Kasumi-1 (cell line): ENCODE measurements at places on chromosomes 5 and 9.

- DNase-seq = no peak
Measured at GRCh38 chr5:67154556-67155206, 41.9 kb downstream of the CD180 start.

- DNase-seq = no peak
Measured at GRCh38 chr5:132485641-132486317, 4.8 kb downstream of the IRF1 start.

GRCh38 chr5:36200513-36200912 lies 41.2 kb downstream of the NADK2 start:
- no peak for DNase-seq

DNA sequence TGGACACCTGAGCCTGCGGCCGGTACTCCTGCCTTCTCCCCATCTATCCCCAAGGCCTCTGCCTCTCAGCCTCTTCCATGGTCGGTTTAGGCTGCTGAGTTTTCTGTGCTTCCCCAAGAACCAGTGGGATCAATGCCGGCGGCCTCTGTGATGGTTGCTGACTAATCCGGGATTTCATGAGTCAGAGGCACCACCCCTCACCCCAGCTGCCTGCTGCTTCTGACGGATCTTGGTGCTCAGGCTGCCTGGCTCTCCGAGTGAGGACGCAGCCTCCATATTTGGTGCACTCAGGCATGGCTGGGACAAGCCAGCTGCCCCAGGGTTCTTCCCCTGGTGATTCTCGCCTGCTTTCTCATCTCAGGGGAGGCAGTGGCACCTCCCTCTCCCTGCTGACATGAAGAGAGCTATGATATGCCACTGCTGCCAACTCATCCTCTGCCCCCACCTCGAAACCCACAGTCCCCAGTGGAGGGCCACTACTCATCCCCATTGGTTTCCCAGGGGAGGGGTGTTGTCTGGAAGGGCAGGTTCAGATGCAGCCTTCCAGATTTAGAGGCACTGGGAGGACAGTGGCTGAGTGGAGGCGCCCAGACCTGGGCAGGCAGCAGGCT lies 3.3 kb upstream of the MAN1B1 start:
- DNase-seq = no peak

DNA sequence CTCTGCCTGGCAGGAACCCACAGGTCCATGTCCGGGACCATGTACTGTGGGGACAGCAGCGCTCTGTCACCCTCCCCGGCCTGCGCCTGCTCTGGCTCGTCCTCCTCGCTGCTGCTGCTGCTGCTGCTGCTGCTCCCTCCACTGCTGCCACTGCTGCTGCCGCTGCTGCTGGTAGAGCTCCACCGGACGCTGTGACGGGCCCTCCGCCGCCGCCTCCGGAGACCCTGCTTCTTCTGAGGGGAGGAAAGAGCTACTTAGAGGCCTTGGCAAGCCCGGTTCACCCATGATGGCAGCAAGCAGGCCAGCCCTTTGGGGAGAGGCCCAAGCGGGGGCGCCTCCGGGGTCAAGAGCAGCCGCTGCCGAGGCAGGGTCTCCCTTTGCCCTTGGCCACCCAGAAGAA lies 10.0 kb upstream of the CARD9 start:
- no peak for DNase-seq

GRCh38 chr9:102922526-102922925 lies 72.6 kb upstream of the CYLC2 start:
- no peak for DNase-seq

GRCh38 chr9:133090752-133091385 lies 29.1 kb downstream of the CEL start:
- DNase-seq = no peak

- DNase-seq = no peak
Measured at GRCh38 chr9:125509476-125509875, 197.5 kb downstream of the MAPKAP1 start.

DNA sequence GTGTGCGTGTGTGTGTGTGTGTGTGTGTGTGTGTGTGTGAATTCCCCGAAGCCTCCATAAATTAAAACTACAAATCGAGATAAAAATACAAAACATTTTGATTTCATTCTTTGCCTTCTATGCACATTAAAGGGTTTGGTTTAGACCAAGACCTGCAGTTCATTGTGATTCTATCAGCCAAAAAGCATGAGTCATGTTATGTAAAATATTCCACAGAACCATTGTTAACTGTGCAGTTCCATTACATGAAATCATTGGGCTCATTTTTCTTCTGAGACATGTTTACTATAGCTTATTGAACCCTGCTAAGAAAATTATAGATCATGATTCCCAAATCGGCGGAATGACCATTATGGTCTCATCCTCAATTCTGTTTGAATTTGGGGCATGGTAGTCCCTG lies 11.7 kb downstream of the CAVIN4 start:
- DNase-seq = no peak

DNA sequence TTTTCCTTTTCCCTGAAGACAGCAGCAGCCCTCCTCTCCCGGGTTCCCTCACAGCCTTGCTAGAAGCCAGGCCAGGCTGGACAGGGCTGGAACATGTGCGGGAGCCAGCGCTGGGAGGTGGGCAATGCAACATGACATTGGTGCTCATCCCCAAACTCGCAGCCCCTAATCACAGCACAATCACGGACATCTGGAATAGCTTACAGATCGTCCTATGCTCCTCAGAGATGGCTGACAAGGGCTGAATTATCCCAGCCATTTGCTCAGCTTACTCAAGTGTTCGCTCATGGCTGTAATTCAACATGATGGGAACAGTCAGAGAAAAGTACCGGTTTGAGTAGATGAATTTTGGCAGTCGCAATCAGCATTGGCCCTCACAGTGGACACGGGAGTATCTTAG lies 49.8 kb downstream of the FSTL4 start:
- no peak for DNase-seq

DNA sequence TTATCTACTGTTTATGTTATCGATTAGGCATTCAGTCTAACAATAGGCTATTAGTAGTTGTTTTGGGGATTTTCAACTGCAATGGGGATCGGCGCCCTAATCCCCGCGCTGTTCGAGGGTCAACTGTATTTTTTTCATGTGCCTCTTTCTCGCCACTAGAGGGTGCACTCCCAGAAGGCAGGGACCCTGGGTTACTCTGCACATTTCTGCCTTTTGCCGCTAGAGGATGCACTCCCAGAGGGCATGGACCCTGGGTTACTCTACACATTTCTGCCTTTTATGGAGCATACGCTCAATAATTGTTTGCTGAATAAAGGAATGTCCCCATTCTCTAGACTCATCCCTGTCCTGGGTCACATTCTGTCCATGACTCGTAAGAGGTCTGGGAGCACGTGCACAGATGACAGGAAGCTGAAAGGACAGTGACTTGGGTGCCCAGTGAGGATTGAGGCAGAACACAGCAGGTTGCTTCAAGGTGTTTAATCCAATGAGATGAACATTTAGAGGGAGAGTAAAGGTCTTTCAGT lies 27.9 kb upstream of the RECK start:
- DNase-seq = peak; percentile 72

DNA sequence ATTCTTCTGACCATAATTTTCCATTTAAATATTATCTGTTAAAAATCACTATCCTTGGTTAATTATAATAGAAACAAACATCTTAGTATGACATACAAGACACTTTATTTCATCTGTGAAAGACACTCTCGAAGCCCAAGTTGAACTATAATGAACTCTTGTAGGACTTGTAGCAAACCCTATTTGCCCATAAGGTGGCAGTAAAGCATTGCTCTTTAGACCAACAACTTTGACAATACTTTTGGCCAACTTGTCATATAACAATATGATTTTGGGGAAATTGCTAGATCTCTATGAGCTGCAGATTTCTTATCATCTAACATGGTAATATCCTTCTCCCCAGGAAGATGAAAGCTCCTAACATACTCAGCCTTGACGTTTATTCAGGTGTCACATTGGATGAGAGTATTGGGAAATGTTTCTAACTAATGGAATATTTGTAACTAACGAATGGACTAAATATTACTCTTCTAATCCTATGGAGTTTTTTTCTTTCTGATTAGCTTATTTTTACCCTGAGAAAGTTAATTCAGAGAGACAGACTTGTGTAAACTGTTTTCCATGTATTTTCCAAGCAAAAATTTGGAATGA lies 11.0 kb downstream of the SPINK14 start:
- peak; percentile 75 for DNase-seq

DNA sequence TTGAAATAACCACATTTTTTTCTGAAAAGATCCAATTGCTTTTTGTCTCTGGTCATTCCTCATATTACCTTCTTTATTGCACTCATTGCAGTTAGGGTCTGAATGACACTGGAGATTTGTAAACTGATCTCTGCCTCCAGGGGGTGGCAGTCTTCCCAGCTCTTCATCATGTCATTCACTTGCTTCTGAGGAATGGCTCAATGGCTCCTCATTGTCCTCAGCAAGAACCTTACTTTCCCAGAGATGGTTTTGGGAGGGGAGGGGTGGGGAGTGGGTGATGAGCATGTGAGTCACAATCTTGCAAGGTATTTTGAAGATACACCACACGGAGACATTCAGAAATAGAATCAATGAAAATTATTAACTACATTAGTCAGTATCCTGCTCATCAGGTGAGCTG lies 159.8 kb upstream of the GAS1 start:
- DNase-seq = no peak

GRCh38 chr9:2726650-2727340 lies 9.5 kb downstream of the KCNV2 start:
- DNase-seq = no peak

DNA sequence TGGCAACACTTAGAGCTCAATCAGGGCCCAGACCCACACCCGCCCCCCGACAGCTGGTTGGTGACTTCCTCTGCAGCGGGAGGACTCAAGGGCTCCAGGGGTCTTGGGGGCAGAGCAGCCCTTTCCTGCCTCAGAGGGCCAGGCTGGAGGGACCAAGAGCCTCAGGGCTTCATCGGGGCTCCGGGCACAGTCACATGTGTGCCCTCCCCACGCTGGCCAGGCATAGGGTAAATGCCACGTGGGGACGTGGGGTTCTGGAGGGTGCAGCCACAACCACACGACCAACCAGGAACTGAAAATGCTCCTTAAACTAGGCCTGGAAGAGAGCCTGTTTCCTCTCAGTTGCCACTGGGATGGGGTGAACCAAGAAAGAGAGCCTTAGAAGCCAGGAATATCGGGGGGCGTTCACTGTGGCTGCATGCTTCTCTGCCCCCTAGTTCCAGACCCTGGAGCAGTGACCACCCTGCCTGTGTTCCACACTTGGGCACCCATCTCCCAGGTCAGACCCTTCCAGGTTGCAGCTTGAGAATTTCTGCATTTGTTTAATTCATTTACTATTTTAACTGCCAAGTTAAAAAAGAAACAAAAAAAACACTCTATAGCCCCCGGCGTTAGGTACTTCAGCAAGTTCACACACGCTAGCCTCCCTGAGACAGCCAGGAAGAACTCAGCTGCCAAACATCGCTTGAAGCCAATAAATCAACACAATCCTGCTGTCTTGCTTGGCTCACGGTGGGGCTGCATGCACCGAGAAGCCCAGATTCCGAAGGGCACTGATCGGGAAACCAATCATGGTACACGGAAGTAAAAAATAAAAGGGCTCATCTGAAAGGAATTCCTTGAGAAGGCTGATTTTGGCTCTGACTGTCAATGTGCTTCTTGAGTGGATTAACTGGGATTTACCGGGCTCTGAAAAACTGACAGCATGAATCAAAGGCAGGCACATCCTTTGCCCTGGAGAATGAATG lies 56.1 kb upstream of the PHYKPL start:
- DNase-seq = no peak

DNA sequence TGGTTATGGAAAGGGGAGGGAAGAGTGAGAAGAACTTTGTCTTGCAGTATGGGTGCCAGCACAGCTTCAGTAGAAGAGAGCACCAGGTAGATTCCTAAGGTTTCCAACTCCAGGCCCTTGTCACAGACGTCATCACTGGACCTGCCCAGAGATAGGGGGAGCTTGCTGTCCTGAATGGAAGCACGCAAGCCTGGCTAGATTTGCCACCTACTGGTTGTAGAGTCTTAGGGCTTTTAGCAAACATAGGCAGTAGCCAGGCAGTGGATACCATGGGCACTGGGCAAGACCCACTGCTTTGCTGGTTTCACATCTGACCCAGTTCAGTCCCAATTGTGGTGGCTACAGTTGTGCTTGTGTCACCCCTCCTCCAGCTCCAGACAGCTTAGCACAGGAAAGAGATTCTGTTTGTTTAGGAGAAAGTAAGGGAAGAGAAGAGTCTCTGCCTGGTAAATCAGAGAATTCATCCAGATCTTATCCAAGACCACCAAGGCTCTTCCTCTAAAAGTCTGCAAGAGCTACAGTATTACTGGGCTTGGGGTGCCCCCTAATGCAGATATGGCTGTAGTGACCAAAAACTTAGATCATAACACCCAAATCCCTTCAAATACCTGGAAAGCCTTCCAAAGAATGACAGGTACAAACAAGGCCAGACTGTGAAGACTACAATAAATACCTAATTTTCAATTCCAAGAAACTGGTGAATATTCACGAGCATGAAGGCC lies 158.9 kb downstream of the HINT1 start:
- DNase-seq = no peak

DNA sequence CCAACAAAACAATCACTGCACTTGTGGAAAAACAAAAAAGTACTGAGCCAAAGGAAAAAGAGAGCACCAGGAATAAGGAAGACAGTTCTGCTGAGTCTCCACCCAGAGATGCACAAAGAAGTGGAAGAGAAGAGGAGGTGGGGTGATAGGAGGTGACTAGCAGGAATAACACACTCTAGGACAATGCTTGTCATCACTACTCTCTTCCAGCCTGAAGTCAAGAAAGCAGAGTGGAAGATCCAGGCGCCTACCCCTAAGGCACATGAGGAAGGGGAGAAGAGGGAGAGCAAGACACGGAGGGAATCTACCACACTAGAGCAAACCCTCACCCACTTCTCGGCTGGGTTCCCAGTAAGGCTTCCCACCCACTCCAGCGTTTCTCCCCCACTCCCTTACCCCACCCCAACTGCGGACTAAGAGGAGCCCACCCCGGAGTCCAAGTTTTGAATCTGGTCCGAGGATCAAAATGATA lies 1.7 kb downstream of the SLIT3 start:
- no peak for DNase-seq

DNA sequence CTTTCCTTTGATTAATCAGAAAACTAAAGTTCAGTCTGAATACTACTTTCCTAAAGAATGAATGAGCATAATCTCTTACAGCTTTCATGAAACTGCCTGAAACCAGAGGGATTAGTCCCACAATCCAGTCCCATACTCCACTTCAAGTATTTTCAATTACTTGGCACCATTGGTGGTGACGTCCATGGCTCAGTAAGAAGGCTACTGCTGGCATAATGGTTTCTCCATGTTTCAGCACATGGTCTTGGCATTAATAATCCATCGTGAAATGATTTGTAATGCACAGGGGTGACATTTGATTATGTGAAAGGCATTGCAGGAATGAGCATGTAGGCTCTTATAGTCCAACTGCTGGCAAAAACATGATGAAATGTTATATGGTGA lies 23.4 kb downstream of the LIX1 start:
- no peak for DNase-seq
